GF-D8 (cell line): ENCODE measurements at places on chromosomes 3 and 15.

- no peak for DNase-seq
Measured at GRCh38 chr15:77016321-77016695, 21.4 kb downstream of the PSTPIP1 start.

- no peak for DNase-seq
Measured at GRCh38 chr15:62087671-62088352, 21.0 kb downstream of the C2CD4A start.

DNA sequence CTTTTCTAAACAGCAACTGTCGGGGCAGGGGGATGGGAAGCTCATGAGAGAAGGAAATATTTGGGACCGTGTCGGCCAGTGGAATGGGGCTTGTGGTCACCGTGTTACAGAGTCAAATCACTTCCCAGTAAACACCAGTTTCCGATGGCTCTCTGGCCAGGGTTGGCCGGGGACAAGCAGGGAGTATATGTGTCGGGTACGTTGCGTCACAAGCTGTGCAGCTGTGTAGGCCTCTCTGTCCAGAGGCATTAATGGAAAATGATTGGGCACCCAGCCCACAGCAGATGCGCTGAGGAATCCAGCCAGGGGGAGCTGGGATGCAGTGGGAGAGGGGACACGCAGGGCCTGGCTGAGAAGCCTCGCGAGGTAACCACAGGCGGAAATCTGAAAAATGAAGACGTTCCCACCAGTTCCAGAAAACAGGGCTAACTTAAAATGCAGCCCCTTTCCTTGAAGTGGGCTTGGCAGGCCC lies 15.8 kb upstream of the ALDH1A3 start:
- DNase-seq, result no peak

GRCh38 chr3:37862219-37862902 lies 681 bp downstream of the CTDSPL start:
- DNase-seq, result no peak

DNA sequence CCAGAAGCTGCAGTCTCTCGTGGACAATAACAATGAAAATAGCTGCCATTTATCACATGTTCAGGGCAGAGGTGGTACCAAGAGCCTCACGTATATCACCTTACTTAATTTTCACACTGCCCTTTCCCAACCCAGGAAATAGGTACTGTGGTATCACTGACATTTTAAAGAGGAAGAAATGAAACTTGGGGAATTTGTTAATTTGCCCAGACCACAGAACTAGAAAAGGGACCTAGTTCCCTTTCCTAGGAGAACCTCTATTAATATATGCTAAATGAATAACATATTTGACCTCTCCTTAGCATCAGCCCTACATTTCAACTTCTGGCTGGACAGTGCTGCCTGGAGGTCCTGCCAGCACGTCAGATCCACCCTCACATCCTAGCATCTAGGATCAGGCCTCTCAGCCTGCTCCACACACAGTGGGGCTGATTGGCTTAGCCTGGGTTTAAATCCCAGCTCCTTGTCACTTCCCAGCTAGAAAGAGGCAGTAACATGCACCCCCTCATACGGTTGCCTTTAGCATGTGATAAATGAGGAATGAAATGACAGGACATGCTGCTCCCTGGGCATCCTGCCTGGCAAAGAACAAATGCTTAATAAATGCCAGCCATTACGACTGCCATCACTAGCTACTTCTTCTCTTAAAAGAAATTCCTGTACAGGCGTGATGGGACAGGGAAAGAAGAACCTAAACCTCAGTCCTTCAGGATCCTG lies 95.1 kb upstream of the TNFAIP8L3 start:
- no peak for DNase-seq

GRCh38 chr15:51051776-51052175 lies 42.9 kb downstream of the TNFAIP8L3 start:
- no peak for DNase-seq

DNA sequence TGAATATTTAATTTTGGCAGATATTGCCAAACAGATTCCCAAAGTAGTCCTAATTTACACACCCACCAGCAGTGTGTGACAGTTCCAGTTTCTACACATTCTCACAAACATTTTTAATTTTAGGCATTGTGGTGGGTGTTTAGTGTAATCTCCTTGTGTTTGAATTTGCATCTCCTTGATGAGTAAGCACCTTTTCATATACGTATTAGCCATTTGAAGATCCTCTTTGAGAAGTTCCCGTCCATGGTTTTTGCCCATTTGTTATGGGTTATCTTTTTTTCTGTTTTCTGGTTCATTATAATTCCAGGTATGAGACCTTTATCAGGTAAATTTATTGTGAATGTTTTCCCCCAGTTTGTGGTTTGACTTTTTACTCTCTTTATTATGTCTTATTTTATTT lies 2.3 kb upstream of the TM4SF19 start:
- no peak for DNase-seq

DNA sequence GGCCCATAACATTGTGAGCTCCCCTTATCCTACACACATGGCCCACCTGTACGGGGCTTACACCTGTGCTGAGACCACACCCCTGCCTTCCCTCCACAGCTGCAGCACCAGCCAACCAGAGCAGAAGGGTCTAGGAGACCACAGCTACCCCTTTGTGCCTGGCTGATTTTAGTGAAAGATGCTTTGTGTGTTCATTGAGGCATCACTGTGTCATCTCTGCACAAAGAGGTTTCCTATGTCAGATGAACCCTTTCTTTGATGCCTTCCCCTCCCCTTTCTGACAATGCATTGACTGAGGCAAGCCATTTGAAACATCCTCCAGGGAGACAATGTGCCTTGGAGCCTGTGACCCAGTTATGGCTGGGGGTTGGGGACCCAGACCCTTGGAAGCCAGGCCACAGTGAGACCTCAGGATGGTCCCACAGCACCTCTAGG lies 54.9 kb upstream of the SLC7A14 start:
- no peak for DNase-seq

- no peak for DNase-seq
Measured at GRCh38 chr15:74893627-74894026, 3.8 kb downstream of the MPI start.

- no peak for DNase-seq
Measured at GRCh38 chr3:111604119-111604518, 9.0 kb upstream of the ZBED2 start.

GRCh38 chr15:29685156-29686078 lies 136.9 kb downstream of the TJP1 start:
- DNase-seq, result no peak

GRCh38 chr3:9721015-9721699 lies 10.4 kb upstream of the BRPF1 start:
- DNase-seq, result no peak

DNA sequence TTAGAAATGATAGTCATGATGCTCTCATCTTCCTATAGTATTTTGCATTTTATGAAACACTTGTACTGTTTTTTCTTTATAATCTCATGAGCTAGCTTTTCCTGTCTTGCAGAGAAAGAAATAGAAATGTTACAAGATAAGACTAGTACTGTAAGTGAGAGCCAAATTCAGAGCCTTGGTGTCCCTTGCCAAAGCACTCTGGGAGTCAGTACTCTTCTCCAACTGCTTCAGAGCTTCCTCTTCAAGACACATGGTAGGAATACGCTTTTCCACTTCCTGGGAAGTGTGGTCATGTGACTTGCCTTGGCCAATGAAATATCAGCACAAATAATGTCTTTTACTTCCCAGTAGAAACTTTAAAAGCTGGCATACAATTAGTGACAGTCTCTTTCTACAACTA lies 112.4 kb downstream of the SEMA6D start:
- DNase-seq, result no peak

- DNase-seq, result no peak
Measured at GRCh38 chr15:45171912-45172311, 15.9 kb downstream of the SHF start.

DNA sequence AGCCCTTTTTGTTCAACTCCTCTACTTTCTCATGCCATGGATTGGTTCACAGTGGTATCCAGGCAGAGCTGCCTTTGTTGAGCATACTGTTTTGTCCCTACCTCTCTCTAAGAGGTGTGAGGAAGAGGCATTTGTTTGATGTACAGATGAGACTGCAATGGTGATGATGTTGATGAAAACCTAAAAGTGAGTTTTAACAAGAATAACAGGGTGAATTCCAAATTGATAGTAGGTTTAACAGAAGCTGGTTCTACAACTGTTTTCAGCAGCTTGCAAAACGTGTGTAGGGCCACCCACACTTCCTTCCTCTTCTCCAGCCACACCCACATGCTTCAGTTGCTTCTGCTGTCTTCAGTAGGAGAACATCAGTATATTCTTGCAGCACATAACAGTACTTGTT lies 10.2 kb downstream of the SNRK start:
- DNase-seq, result peak; percentile 87

GRCh38 chr3:104190681-104191080 lies 1176.0 kb upstream of the ALCAM start:
- no peak for DNase-seq

DNA sequence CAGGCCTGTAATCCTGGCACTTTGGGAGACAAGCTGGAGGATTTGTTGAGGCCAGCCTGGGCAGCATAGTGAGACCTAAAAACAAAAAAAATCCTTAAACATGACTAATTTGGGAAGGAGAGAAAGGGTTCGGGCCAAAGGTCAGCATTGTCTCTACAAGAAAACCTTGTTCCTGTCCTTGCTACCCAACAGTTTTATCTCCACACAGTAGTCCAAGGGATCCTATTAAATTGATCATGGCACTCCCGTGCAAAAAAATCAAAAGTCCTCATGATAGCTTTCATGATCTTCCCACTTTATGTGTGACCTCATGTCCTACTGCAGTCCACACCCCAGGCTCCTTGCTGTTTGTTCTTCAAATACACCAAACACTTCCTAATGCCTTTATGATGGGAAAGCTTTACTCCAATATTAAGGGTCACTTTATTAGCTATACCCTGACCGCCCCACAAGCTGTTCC lies 4.2 kb downstream of the RPL15 start:
- DNase-seq, result no peak

- DNase-seq, result no peak
Measured at GRCh38 chr3:37491343-37491742, 317.0 kb upstream of the LRRFIP2 start.

- no peak for DNase-seq
Measured at GRCh38 chr3:36743826-36744225, 20.5 kb downstream of the DCLK3 start.

DNA sequence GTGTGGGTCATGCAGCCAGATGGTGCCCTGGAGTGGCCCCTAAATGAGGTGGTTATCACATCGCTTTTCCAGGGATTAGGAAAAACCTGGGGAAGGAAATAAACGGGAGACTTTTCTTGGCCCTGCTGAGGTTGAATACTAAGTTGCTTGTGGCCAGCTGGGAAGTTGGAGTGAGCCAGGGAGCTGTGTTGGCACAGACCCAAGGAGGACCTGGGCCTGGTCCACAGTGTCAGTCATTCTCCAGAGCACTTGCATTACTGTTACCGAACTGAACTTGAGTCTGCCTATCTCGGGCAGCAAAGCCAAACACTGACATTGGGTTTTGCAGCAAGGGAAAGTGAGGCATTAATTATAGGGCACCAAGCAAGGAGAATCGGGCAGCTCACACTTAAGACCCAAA lies 339.0 kb downstream of the GABRB3 start:
- no peak for DNase-seq

DNA sequence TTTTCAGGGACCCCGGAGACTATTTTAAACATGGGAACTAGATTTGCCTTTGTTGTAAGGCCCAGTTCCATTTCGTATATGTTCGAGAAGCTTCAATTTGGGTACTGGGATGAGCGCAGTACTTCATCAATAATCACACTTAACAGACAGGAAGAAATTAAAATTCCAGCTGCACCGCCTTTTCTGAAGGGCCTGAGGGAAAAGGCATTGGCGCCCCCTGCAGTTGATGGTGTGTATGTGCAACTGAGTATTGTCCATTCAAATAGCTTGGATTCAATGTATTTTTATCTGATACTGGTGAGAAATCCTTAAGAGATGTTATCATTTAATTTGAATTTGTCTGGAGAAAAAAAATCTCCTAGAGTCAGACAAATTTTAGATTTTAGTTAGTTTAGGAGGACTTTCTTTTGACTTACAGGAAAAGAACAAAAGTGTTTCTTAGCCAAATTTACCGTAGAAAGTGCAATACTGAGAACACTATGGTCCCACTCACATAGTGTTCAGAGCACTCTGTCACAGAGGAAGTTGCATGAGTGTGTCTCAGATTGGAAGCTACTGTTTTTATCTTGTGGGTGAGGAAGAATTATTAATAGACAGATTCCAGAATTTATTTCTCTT lies 5.4 kb upstream of the ALDH1A2 start:
- DNase-seq, result no peak

DNA sequence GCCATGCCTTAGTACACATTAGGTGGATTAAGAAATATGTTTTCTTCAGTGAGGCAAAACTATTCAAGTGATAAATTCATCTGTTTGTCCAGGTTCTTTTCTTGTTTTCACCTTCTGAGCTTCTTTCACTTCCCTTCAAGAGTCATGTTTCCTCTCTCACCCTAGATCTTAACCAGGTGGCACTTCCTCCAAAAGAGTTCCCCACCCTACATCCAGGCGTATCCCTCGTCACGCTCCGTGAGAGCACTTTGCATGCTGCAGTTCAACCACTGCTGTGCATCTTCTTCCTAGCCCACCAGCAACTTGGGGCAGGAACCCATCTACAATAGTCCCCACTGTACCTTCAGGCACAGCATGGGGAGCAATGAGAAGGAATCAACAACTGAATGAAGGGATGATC lies 28.9 kb downstream of the OSBPL10 start:
- no peak for DNase-seq

DNA sequence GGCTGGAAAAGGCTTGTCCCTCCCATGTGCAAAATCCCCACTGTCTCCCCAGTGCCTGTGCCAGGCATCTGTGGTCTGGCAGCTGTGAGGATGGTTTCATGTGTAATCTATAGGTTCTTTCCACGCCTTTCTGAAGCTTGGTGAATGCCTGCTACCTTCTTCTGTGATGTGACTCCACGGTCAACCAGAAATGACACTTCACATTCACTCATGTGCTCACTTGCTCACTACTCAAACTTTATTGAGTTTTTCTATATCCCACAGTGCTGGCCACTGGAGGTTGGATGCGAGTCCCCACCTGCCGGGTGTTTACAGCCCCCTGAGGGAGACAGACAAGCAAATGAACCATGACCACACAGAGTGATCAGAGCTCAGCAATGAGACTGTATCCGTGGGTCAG lies 27.9 kb upstream of the TLE3 start:
- no peak for DNase-seq

- no peak for DNase-seq
Measured at GRCh38 chr3:79306934-79307570, 460.7 kb downstream of the ROBO1 start.

DNA sequence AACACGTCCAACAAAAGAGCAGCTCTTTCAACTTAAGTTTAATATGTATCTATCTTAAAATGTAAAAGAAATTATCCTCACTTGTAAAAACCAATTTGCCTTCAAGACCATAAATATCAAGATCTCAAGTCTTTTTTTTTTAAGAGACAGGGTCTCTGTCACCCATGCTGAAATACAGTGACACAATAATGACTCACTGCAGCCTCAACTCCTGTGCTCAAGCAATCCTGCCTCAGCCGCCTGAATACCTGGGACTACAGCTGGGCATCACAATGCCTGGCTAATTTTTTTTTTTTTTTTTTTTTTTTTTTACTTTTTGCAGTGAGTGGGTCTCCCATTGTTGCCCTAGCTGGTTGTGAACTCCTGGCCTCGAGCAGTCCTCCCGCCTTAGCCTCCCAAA lies 26.0 kb downstream of the ACAP2 start:
- no peak for DNase-seq
